H54 (cell line): ENCODE measurements at places on chromosomes 2 and 18.

GRCh38 chr2:125837128-125837527, 818.8 kb upstream of the GYPC start:
- no peak for DNase-seq

GRCh38 chr18:11871501-11871900, 20.3 kb downstream of the CHMP1B start:
- no peak for DNase-seq

DNA sequence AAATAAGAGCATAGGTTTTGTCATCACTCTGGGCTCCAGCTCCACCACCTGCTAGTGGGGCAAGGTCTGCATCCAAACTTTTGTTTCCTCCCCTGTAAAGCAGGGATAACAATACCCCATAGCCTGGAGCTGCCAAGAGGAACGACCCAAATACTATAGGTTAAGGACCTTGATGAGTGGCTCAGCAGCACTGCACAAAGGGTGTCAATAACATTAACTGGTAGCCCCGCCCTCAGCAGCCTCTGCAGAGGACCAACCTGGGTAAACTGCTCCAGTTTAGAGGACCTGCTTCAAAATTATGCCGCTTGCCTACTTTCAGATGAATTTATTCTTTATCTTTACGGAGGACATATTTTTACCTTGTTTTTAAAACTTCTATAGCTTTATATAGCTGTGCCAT, 65.8 kb upstream of the RIOK3 start:
- no peak for DNase-seq

DNA sequence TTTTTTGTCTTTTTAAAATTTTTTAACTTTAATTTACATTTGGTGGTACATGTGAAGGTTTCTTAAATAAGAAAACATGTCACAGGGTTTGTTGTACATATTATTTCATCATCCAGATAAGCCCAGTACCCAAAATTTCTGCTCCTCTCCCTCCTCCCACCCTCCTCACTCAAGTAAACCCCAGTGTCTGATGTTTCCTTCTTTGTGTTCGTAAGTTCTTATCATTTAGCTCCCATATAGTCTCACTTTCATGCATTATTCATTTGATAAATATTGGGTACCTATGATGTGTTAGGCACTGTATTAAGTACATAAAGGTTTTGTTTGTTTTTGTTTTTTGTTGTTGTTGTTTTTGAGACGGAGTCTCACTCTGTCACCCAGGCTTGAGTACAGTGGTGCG, 5.7 kb upstream of the TGIF1 start:
- DNase-seq = no peak

DNA sequence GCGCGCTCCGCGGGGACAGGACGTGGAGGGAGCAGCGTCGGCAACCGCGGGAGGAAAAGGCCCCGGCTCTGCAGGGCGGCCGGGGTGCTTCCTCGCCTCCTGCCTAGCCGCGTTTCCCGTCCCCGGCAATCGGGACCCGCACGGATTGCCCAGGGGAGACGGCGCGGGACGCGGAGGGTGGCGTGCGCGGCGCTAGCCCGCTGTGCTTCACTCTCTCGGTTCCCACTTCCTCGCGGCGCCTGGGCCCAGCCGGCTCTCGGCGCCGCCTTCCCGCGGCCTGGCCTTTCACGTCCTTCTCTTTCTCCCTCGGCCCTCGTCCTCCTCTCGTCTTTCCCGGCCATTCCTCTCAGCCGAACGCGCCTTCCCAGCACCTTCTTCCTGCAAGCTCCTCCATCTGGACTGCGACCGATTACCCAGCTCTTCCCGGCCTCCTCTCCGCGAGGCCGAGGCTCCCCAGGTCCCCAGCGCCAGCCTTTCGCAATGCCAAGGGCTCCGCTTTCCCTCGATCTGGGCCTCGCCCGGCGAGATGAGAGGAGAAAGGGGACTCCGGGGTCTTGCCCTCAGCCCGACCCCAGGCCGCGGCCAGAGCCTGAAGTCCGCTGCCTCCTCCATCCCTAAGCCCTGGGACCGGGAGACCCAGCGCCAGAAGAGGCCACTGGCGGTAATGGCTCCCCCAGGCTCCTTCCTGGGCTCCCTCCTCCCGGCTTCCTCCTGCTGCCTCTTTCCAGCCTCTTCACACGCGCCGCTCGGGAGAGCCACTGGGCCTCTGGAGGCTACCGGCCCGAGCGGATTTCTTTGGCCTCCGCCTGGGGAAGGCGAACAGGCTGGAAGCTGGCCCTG, 34.3 kb upstream of the ATP6V1B1 start:
- peak; percentile 35 for DNase-seq

GRCh38 chr2:236211296-236211695, 43.1 kb upstream of the GBX2 start:
- DNase-seq = no peak
